ENCODE measurements at places on chromosomes 7 and 10.
A peak's percentile ranks its signal among the peaks of the same experiment; 100 is the strongest.

GRCh38 chr7:29471444-29472138 is 92.0 kb upstream of the PRR15 start:
- DNase-seq: no peak

GRCh38 chr7:135930565-135931461 is 46.3 kb downstream of the MTPN start:
- DNase-seq: peak; percentile 44

DNA sequence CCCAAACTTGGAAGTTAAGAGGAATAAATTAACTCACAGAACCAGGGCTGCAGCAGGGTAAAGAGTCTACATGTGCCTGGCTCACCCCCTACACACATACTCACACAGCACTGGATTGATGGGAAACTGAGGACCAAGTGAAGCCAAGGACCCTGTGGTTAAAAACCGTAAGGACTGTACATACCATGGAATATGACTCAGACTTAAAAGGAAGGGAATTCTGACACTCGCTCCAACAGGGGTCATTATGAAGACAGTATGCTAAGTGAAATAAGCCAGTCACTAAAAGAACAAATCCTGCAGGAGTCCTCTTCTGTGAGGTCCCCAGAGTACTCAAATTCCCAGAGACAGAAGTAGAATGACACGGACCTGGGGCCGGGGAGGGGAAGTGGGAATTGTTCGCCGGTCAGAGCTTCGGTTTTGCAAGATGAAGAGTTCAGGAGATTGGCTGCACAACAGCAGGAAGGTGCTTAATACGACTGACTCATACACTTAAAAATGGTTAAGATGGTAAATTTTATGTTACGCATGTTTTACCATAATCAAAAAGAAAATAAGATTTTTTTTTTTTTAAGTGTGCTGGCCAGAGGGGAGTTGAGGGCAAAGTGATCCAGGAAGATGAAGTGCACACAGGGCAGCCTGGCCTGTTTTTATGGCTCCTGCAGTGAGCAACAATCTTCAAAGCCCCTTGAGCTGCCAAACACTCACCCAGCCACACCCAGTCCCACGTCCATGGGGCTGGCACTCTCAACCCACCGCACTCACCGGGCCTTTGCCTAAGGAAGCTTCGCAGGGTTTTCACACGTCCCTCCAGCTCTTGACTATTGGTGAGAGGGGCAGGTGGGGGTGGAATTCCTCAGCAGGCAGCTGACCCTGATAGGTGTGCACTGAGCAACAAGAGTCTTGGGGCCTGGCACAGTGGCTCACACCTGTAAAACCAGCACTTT is 26.4 kb downstream of the DRGX start:
- no peak for DNase-seq

DNA sequence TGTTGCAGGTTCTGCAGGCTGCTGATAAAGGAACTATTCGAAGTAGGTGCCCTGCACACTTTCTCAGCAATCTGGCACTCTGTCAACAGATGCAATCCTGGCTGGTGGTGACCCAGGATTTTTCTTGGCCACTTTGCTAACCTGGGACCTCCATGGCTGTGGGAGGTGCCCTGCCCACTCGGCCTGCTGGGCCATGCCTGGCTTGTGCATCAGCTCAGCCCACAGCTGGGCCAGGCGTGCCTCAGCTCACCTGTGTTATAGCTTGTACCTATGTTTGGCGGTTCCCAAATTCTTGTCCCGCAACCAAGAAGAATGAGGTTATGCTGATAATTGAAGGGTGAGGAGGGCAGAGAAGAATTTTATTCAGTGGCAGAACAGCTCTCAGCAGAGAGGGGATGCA is 141.7 kb downstream of the NPY start:
- no peak for DNase-seq

- no peak for DNase-seq
Observed at GRCh38 chr10:111175787-111176186, 99.0 kb downstream of the ADRA2A start.

DNA sequence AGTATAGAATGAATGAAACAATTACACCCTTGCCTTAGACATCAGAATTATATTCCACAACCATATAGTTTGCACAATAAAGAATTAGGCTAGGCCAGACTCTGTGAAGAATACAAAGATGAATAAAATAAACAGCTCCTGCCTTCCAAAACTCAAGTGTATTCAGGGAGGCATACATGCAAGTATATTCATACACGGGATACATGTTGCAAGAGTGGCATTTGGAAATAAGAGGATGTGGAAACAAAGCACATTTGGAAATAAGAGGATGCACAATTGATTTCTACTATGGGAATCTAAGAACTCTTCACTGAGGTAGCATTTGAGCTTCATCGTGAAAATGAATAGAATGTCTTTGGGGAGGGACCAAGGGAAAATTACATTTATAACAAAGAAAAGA is 27.0 kb upstream of the TMEM26 start:
- DNase-seq: no peak

- no peak for DNase-seq
Observed at GRCh38 chr10:121988361-121989324, at the start of gene TACC2. TACC2 (plus strand) TSS chr10:121989163; CDS start chr10:122021982, 32,819 bp downstream.

DNA sequence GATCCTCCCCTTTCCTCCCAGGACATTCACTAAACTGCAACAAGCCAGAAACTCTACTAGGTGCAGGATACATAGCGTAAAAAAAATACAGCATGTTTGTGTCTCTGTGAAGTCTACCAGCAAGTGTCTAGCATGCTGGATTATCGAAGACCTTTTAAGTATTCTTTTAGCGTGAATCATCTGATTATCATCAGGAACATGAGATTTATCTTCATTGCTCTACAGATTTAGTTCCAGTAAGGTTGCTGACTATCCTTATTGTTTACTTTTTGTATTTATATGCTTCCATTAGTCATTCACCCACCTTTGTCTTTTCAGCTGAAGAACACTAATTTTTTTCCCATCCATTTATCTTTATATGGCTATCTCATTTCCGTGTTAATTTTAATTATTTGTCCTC is 62.8 kb downstream of the PDZD8 start:
- DNase-seq: no peak

GRCh38 chr7:42014625-42015618 is 222.1 kb downstream of the GLI3 start:
- no peak for DNase-seq

GRCh38 chr10:29658984-29659965 is 24.5 kb upstream of the SVIL start:
- DNase-seq: peak; percentile 97

GRCh38 chr10:131145756-131146155 is 165.8 kb downstream of the TCERG1L start:
- no peak for DNase-seq

GRCh38 chr7:141074997-141075396 is 1.1 kb downstream of the TMEM178B start:
- no peak for DNase-seq

DNA sequence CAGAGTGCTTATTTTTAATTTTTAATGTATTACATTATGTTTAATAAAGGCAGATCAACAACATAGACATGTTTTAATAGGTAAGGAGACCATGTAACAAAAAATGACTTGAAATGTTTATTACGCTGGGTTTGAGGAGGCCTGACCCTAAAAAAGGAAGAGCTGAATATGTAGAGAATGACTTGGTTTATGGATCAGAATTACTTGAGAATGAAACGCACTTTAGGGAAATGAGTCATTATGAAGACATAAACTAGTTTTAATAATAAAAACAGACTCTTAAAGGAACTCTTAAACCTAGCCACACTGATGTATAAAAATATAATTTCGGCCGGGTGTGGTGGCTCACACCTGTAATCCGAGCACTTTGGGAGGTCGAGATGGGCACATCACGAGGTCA is 56.5 kb downstream of the CTTNBP2 start:
- DNase-seq: no peak

DNA sequence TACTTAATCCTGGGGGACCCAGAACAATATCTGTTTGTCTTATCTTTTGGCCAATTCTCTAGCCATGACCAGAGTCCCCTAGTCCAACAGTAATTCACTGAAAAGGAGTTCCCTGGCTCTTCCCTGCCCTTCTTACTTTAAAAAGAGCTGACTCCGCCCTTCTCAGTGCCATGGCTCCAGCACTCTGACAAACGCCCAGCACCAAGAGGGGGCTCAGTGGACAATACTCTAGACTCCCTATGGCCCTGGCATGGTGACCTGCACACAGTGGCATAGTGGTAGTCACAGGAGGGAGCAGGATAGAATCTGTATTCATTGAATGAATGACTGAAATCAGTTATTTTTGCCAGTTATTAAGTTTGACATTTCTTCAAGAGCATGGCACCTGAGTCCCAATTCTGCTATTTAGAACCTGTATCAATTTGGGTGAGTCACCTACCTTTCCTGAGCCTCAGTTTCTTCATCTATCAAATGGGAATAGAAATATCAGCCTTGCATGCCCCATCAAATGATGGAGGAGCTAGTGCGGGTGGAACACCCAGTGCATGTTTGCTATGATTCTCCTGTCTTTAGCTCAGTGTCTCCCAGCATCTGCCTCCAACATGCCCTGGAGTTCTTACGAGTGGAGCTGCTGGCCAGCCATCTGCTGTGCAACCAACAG is 69.4 kb downstream of the CLEC2L start:
- DNase-seq: no peak

DNA sequence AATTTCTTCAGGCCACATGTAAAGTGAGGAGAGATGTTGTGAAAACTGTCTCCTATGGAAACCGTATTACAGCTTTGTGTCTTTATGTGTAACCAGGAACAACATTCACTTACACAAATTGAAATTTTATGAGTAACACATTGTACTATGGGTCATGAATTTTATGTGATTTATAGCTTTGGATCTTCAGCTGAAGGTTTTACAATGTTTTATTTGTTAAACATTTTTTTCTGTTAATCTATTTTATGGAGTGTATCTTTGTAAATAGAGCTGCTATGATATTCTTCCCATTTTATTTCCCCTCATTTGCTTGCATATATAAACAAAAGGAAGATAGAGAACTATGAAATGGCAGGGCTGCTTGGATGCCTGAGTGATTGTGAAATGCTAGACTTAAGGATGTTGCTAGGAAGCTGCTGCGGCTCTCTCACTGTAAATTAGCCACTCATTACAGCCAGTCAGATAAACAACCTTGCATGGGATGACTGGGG is 104.5 kb upstream of the PCLO start:
- no peak for DNase-seq

DNA sequence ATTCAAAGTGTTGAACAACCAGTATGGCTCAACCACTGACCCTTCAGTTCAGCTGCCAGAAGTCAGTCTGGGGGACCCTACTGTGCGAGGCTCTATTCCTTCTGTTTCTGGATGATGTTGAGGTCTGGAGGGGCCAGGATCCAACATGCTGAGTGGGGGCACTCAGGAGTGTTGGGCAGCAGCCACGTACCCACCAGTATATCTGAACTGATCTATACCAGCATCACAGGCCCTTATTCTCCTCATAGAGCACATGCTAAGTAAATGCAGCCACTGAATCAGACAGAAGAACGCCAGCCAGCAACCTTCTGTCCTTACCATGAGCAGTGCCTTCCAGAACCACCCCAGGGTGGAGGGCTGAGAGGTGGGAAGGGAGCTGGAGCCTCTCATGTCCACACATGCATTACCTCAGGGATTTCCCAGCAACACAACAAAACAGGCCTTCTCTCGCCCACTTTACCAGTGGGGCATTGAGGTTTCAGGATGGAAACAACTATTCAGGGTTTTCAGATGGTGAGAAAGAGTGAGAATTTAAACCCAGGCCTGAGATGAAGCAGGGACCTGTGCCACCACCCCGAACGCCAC is 6.8 kb upstream of the MSMB start:
- no peak for DNase-seq

DNA sequence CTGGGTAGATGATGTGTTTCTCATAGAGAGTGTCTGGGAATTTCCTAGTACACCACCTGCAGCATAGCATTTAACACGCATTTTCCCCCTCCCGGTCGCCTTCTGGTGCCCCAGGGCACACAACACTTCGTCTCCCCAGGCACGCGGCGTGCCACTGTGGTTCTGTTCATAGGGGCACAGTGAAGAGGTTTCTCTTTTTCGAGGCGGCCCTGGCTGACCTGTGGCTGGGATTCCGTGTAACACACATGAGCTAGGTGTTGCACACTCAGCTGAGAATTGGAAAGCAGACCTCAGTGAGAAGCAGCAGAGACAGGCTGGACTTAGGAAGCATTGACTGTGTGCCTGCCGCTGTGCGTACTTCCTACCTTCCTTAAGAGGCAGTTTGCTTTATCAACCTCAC is 214.3 kb upstream of the SHH start:
- no peak for DNase-seq

- no peak for DNase-seq
Observed at GRCh38 chr10:118850418-118851061, 95.8 kb upstream of the CACUL1 start.

- DNase-seq: no peak
Observed at GRCh38 chr7:131933751-131934289, 377.4 kb upstream of the PODXL start.

Measured in GM04503 (cell line).